ENCODE measurements at places on chromosomes 4 and X.

DNA sequence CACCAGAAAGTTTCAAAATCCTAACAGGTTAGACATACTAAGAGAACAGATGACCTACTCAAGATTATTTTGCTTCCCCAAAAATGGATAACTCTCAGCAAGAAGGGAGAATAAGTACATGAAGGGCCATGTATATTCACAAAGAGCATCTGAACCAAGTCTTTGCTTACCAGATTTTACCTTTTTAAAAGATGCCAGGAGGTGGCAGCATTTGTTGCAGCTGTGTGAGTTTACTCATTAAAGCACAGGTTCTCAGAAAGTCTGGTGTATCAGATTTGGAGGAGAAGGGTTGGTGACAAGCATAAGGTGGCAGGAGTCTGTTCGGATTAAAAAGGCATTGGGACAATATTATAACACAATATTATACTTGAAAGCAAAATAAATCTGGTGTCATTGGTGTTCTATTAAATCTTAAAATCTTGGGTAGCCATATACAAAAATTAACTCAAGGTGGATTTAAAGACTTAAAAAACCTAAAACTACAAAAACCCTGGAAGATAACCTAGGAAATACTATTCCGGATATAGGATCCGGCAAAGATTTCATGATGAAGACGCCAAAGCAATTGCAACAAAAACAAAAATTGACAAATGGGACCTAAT lies 51.3 kb upstream of the NFKB1 start:
- DNase-seq = peak; percentile 62

- no peak for DNase-seq
Observed at GRCh38 chr4:28238876-28239275, 1378.2 kb downstream of the STIM2 start.

- no peak for DNase-seq
Observed at GRCh38 chrX:9141496-9141895, 107.6 kb upstream of the FAM9B start.

DNA sequence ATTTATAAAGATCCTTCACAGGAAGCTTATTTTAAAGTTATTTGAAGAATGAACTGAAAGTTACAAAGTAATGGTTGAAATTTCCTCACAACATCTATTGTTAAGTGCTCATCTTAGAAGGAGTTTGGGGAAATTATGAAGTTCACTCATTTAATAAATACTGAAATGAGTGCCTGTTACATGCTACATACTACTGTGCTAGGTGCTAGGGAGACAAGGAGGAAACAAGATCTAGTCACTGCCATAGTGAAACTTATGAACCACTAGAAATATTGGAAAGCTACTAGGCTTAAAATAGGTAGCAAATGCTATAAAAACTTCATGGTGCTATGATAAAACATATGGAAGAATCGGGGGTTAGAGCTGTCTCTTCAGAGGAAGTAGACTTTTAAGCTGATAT lies 97.1 kb downstream of the JADE1 start:
- no peak for DNase-seq

DNA sequence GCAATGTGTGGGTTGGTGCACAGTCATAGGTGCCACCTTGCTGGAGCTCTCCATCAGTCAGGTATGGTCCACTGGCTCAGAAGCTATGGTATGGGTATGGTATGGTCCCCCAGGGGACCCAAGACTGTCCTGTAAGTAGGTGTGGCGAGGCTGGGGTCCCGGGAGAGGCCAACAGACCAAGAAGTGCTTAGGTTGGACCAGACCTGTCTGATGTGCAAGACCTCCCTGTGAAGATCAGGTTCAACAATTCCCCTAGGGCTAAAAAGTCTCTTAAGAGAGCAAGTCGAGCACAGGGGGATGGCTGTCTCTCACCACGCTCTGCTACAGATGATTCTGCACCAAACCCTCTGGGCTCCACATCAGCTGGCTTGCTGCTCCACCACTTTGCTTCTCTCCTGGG lies 1145.0 kb downstream of the RPA4 start:
- no peak for DNase-seq

DNA sequence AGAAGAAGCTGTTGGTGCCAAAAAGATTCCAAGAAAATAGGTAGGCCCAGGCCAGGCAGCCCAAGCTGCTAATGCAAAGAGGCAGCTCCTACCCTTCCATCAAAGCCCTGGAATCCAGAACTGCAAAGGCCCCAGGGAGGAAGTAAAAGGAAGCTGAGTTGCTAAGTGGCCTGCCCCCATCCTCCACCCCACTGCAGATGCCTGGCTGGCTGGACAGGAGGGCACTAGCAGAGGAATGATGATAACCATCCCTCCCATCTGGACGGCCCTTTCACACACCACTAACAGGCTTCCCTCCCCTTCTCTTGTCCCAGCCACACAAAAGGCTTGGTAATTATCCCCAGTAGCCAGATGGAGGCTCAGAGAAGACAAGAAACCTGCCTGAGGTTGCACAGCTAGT lies 32.4 kb upstream of the PJA1 start:
- DNase-seq = no peak
